ENCODE measurements at places on chromosomes 13 and 19.
A peak's percentile ranks its signal among the peaks of the same experiment; 100 is the strongest.

DNA sequence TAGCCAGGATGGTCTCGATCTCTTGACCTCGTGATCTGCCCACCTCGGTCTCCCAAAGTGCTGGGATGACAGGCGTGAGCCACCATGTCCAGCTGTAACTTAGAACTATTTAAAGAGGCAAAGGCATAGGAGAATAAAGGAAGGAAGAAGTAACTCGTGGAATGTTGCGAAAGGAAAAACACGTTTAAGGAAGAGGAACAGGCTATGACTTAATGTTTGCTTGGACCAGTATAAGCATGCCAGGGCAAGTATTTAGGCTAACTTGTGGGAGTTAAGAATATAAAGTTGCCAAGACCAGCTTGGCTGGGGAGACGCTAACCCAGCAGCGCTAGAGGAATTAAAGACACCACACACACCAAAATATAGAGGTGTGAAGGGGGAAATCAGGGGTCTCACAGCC, 33.5 kb downstream of the ZNF844 start:
- DNase-seq: no peak

DNA sequence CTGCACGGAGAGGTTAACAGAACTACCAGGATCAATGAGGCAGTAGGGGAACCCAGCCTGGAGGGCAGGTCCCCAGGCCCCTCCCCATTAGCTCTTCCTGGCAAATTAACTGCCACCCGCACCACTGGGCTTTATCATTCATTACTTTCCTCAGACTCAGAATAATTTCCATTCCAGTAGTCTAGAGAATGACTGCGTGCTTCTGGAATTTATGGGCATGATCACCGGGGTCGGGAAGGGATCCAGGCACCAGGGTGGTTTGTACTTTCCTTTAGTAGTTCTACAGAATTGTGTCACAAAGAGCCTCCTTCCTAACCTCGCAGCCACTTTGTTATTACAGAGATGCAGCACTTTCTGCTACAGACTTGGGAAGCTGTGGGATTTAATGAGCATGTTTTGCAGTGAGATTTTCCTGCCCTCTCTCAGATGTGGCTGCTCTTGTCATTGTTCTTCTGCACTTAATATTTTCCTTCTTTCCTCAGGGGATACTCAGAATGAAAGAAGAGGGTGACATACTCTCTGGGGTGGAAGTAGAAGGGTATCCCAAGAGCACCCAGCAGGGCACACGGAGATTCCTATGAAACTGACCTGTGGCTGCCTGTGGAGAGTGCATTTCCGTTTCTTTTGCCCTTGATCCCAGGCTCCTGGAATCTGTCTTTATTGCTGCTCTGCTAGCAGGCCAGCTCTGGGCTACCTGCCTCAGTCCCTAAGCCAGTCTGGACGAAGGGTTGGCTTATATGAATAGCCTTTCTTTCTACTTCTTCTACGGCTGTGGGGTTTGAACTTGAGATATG, 285.0 kb upstream of the SLC10A2 start:
- no peak for DNase-seq

DNA sequence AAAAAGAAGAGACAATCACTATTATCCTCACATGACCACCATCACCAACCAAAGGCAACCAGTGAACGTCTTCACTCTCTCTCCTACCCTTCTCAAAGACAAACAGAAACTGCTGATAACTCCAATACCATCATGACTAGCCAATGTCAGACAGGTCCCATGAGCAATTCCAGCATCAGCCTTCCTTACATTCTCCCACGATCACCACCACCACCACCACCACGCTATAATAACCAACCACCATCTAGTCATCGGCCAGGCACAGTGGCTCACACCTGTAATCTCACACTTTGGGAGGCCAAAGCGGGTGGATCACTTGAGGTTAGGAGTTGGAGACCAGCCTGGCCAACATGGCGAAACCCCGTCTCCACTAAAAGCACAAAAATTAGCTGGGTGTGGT, 3.9 kb downstream of the MYO1F start:
- DNase-seq: no peak

GRCh38 chr13:51324714-51325420, 14.6 kb upstream of the SERPINE3 start:
- DNase-seq: no peak

DNA sequence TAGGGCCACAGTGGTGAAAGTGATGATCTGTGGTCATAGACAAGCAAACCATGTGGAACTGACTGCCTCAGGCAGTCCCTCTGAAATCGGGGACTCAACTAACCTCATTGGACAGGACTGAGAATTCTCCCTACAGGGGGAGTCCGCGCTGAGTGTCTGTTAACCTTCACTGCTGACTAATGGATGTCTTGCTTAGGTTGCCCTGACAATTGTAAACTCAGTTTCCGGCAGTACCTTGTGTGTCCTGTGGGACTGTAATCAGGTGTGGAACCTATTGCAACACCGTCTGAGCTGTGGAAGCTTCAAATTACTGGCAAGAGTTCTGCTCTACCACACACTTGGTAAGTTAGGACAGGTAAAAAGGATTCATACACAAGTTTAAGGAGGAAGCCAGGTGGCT, 21.8 kb downstream of the ZNF77 start:
- no peak for DNase-seq

GRCh38 chr13:36518707-36519106, 86.4 kb downstream of the CCNA1 start:
- DNase-seq: no peak

DNA sequence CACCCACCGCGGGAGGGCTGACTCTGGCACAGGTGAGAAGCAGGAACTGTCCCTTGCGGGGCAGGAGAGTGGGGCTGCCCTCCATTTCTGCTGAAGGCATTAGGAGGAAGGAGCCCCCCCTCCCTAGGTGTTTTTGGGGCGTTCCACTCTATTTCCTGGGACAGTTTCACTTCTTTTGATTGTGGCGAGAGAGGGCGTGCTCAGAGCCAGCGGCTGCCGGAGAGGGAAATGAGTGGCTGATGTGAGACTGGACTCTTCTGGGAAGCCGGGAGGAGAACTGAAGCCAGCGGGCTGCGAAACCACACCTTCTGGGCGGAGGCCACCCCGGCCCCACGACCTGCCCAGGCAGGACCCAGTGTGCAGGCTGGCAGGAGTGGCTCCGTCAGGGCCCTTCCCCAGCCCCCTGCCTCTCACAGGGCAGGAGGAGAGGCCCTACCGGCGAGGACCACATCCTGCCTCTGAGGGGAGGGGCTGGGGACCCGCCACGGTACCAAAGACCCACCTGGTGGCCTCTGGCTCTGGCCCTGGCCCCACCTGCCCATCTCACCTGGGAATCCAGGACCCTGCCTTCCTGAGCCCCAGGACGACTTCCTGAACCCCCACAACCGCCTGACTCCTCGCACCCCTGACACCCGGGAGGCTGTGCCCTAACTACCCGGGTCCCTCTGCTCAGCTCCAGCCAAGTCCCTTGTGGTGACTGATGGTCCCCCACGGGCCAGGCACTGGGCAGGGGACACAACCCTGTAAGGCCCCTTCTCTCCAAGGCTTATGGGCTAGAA, 25.9 kb downstream of the MPND start:
- peak; percentile 73 for DNase-seq

GRCh38 chr19:57031106-57031505, 88.7 kb upstream of the USP29 start:
- no peak for DNase-seq

Data from suppressor macrophage (primary cell).